Panc1 (cell line): ENCODE measurements at places on chromosomes 7 and 10. TPM values are rescaled to one million over a fixed set of nuclear protein-coding genes. Genes with fewer than 3 reads are reported as not detected.

GRCh38 chr7:68276725-68277124 is 1280.1 kb downstream of the TYW1 start:
- no peak for DNase-seq

- no peak for DNase-seq
Measured at GRCh38 chr7:128244861-128245260, 3.8 kb downstream of the LEP start.

GRCh38 chr10:44102726-44103255 is 282.1 kb downstream of the CXCL12 start:
- DNase-seq, result no peak

Gene SEMA4G
- total RNA-seq, result 4.7 TPM

DNA sequence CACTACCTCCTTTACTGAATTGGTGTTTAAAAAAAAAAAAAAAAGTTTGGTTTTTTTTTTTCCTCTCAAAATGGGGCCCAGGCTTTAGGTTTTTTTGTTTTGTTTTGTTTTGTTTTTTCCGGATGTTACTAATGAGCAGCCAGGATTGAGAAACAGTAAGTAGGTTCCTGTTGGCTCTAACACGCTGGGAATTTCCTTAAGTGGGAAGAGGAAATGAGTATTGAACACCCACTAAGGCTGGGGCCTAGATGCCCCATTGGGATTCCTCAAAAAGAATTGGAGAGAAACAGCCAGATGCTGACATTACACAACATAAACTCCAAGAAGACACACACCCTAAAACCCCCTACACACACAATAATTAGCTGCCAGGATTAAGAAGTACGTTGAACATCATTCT is 102.2 kb upstream of the NANOS1 start:
- no peak for DNase-seq

DNA sequence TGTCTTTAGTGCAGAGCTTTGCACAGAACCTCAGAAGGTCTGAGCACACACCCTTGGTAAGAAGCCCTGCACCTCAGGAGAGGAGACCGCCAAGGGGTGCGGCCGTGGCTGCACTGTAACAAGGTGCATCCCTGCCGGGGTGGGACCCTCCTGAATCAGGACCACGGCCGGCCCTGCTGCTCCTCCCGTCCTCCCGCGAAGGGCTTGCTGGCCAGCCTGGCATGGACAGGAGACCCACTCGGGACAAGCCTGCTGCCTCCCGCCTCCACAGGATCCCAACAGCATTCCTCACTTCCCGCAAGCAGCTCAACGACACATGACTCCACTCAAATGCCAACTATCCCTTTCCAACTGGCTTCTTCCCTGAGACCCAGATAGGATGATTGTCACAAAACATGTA is 12.8 kb downstream of the WDR86 start:
- no peak for DNase-seq

- no peak for DNase-seq
Measured at GRCh38 chr10:75210282-75211006, at the start of gene VDAC2. Gene VDAC2, plus strand, starts transcription at chr10:75210796. Its CDS starts 363 bp downstream, at chr10:75211159.

Gene ENKUR
- 0.13 TPM for total RNA-seq

GRCh38 chr7:22854158-22855048 is 31.8 kb upstream of the TOMM7 start:
- DNase-seq, result no peak

Gene SORBS1
- 29.4 TPM for total RNA-seq

Gene PDE6C
- not detected for total RNA-seq

GRCh38 chr7:138602451-138602850 is 98.7 kb downstream of the SVOPL start:
- DNase-seq, result no peak

GRCh38 chr7:43554423-43554822 is 28.5 kb upstream of the STK17A start:
- no peak for DNase-seq

DNA sequence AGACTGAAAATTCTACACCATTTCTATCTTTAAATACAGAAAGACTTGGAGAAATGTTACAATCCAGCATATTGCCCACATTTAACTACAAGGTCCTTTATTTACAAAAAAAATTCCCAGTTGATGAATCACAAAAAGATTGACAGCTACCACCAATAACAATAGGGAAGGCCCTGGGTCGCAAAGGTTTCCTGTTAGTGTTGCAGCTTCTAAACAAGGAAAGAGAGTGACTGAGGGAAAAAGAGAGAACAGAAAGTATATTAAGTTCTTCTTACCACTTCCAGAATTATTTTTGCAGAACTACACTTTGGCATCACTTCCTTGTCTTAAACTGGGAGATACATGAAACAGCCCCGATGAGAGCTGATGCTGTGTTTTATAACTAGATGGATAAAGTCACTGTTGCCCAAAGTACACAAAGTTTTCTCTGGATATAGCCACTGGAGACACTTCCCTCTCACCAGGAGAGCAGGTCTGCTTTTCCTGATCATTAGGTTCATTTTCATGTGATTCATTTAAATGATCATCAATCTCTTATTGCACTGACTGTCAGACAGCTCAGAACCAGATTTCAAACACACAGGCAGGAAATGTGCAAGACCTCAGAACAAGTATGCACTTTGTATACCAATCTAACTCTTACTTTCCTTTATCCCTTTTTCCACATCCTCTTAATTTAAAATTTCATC is 57.0 kb downstream of the SHTN1 start:
- DNase-seq, result peak; percentile 68

Gene RARRES2
- 1.1 TPM for total RNA-seq

GRCh38 chr7:33727315-33727714 is 178.0 kb upstream of the BMPER start:
- no peak for DNase-seq

Gene ERVW-1
- total RNA-seq, result not detected

GRCh38 chr10:3942937-3943489 is 158.0 kb upstream of the KLF6 start:
- no peak for DNase-seq

Gene LIPN
- not detected for total RNA-seq

GRCh38 chr7:75772081-75773077 is at the start of gene CCL26:
Gene CCL26, minus strand, starts transcription at chr7:75772211. Its CDS starts 35 bp downstream, at chr7:75772176.
- peak; percentile 25 for DNase-seq

DNA sequence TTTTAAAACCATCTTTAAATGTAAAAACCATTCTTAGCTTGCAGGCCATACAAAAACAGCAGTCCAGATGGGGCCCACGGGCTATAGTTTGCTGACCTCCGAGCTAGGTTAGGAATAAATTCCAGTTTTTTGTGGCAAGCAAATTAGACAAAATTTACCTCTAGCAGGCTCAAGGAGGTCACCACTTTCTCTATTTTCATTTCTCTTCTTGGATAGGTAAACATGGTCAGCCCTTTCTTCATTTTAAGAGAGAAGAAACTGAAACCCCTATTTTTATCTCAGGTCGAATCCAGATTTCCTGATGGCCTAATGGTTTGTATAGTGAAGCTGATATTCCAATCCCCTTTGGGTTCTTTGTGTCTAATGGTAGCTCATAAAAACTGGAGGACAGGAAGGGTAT is 10.7 kb downstream of the IKZF5 start:
- DNase-seq, result no peak

DNA sequence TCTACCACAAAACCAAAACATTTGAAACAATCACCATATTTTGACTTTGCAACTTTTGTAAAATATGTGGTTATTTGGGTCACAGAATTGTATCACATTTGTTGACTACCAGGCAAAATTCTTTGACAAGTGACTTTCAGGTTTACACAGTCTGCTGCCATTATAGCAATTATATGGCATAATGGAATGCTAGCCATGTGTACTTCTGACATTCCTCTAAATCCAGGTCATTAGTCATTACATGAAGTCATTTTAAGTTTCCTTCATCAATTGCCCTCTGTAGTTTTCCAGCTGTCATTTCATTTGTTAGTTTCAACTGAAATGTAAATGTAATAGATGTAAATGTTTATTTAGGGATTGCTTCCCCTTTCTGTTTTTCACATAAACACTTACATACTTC is 137.5 kb downstream of the IMMP2L start:
- DNase-seq, result peak; percentile 18

DNA sequence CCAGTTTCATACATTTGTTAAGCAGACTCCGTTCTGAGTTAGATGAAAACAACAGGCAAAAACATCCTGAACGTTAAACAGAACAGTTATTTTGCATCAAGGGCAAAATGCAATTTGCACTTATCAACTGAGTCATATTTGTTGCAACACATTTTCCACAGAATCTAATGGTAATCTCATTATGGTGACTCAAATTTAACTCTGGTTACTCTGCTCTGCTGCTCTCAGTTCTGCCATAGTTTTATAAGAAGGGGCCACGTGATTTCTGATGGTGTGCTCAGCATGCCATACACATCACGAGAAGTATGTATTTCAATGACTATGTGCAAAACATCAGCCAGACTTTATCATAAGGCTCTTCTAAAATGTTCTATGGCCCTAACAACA is 148.8 kb downstream of the CHCHD3 start:
- DNase-seq, result no peak

- DNase-seq, result no peak
Measured at GRCh38 chr7:20310963-20311742, 19.5 kb upstream of the ITGB8 start.
